COLO829 (cell line): ENCODE measurements at places on chromosomes 4 and X.

DNA sequence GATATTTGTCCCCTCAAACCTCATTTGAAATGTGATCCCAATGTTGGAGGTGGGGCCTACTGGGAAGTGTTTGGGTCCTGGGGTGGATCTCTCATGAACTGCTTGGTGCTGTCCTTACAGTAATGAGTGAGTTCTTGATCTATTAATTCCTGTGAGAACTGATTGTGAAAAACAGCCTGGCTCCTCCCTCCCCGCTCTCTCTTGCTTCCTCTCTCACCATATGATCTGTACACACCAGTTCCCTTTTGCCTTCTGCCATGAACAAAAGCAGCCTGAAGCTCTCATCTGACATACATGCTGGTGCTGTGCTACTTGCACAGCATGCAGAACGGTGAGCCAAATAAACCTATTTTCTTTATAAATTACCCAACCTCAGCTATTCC is 11.2 kb upstream of the YIPF7 start:
- DNase-seq, result no peak

DNA sequence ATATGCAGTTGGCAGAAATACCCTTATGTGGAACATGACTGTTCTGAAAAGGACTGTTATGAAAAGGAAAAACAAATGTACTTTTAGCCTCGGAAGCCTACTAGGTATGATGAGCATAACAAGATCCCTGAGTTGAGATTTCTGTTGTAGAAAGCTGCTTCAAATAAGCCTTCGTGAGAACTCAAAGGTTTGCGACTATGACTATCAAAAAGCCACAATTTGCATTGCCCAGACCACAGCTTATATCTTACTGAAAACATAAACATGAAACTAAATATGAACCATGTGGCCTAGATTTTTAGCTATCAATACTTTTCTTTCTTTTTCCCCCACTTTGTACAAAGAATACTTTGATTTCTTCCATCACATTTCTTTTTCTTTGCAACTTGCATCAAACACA is 398.2 kb upstream of the LCORL start:
- DNase-seq, result no peak

GRCh38 chrX:123504630-123505270 is 228.1 kb downstream of the THOC2 start:
- DNase-seq, result no peak

GRCh38 chrX:581720-582298 is 48.8 kb upstream of the SHOX start:
- DNase-seq, result no peak

DNA sequence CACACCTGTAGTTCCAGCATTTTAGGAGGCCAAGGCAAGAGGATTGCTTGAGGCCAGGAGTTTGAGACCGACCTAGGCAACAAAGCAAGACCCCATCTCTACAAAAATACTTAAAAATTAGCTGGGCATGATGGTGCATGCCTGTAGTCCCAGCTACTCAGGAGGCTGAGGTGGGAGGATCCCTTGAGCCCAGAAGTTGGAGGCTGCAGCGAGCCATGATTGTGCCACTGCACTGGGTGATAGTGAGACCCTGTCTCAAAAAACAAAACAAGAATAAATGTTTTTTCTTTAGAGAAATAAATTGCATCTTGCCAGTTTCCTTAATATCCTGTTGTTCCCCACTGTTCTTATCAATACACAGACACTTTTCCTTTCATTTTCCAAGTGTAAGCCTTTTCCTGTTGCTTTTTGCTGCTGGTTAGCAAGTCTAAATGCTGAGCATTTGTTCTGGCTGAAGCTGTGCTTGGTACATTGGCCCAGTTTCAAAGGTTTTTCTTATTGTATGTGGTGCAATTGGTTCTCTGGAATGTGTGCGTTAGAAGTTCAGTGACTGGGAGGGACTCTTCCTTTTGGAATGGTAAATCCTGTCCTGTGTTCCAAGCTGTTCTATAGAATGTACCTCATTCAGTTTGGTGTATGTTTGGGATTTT is 98.2 kb downstream of the AFF1 start:
- peak; percentile 76 for DNase-seq

- no peak for DNase-seq
These were observed 816.1 kb downstream of the CCSER1 start for GRCh38 chr4:90943311-90943710.

DNA sequence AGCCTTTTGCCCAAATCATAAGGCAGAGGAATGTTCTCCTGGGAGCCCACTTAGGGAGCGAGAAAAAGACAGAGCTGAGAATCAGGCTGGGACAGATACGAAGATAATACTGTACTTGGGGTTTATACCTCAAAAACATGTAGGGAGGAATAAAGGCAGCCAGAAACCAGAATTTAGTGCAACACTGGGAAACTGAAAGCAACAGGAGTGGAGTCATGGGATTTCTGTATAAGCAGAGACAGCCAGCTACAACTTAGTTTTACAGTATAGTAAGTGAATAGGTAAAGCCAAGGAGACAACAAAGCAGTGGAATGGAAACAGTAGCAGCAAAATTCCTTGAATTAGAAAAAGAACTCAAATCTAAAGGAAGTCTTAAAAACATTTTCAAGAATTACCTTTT is 413.2 kb downstream of the FAT4 start:
- DNase-seq, result no peak

GRCh38 chrX:147333821-147334220 is 519.3 kb upstream of the CXorf51A start:
- DNase-seq, result no peak

DNA sequence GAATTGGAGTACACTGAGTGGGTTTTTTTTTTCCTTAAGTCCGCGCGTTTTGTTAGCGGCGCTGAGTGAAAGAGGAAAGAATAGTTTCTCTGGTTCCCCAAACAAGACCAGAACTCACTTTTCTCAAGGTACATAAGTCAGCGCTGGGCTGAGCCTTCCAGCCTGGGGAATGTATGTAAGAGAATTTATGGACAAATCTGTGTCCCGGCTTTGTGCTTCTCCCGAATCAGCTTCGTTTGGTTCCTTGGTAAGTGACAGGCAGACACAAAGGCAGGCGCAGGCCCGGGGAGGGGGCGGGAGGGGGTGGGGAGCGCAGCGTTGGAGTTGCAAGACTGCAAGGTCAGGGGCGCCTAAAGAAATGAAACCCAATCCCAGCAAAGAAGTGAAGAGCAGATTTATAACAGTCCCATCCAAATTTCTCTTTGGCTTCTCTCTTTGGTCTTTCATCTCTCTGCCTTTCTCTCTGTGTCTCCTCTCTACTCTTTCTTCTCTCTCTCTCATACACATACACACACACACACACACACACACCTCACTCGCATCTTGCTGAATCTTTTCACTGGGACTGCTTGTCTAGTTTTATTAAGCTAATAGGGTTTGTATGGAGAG is 981 bp downstream of the TET2 start:
- peak; percentile 22 for DNase-seq

- no peak for DNase-seq
These were observed 790.4 kb upstream of the GALNTL6 start for GRCh38 chr4:171022824-171023230.

DNA sequence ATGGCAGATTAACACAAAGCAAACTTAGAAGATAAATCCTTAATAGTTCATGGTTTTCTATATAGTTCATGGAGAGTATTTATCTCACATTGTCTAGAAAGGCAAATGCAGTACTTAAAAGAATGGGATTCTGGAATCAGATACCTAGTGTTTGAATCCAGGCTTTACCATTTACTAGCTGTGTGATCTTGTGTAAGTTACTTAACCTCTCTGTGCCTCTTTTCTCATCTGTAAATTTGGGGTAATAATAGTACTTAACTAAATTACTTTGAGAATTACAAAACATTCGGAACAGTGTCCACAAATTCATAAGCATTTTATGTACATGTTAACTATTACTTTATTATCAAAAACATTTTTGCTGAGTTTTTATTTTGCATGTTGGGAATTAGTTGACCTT is 15.8 kb downstream of the MAGEB1 start:
- no peak for DNase-seq

DNA sequence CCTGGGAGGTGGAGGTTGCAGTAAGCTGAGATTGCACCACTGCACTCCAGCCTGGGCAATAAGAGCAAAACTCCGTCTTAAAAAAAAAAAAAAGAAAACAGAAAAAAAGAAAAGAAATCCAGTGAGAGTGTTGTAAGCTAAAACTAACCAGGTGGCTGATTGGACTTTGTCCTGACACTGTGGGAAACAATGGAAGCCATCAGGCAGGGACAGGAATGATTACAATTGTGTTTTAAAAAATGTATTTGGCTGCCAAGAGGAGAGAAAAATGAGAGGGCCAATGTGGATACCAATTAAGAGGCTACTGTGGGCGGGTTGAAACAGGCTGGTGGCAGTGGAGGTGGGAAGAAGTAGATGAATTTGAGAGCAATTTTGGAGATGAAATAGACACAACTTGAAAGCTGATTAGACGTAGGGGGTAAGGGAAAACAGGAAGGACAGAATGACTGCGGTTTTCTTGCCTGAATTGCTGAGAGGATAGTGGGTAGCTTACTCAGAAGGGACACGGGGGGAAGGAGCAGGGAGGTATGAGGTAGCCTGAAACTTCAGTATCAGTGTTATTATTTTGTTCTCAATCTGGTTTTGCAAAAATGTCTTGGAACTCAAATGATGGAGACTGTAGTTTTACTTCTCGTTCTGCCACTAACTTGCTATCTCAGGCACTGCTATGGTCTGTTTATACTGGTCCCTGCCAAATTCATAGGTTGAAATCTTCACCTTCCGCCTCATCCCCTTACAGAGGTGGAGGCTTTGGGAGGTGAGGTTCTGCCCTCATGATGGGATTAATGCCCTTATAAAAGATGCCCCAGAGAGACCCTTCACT is 45.6 kb upstream of the CHRNA9 start:
- no peak for DNase-seq

DNA sequence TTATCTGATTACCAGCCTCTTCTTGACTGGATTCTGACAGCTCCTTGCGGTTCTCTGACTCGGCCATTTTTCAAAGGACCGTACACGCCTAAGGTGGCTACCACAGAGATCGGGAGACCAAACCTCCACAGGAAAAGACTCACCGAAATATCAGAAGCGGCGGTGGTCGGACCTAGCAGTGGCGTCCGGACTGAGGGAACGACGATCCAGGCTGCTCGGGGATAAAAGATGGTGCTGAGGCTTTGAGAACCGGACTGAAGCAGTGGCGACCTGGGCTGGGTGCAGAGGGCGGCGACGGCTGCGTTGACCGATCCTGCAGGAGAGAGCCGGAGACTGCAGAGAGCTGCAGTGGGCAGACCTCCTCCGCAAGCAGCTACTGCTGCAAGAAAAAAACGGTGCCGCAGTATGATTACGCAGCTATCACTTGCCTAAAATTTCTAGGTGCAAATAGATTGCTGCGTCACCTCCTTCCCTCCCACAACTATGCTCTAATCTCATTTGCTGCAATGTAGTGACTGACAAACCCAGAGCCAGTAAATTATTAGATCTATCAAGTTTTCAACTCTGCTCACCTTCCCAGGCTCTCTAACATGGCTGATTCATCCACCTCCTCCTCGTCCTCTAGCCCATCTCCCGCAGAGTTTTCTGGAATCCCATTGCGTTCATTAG is at the start of gene NAP1L2:
Gene NAP1L2, minus strand, starts transcription at position 426 of the 669 bp plus-strand sequence. Its CDS starts 359 bp downstream, at position 67.
- no peak for DNase-seq

- DNase-seq, result no peak
These were observed 80.3 kb downstream of the ARHGAP24 start for GRCh38 chr4:85555206-85555605.

- DNase-seq, result no peak
These were observed 519.6 kb upstream of the AGA start for GRCh38 chr4:177961761-177962380.

GRCh38 chrX:28880136-28880535 is 292.9 kb downstream of the IL1RAPL1 start:
- DNase-seq, result peak; percentile 14

DNA sequence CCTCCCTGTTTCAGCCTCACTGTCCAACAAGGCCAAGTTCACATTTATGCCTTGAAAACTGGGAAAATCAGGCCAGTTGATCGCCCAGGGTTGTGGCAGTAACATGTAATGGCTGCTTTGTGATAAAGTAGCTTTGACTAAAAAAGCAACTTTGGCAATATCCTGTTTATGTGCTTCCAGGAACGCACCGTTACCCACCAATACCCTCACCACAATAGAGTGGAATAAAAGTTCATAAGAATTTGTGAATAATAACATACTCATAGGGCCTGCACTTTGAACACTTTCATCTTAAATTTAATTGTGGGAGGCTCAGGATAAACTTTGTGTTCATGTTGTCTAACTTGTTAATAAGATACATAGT is 80.7 kb upstream of the MAML3 start:
- no peak for DNase-seq

DNA sequence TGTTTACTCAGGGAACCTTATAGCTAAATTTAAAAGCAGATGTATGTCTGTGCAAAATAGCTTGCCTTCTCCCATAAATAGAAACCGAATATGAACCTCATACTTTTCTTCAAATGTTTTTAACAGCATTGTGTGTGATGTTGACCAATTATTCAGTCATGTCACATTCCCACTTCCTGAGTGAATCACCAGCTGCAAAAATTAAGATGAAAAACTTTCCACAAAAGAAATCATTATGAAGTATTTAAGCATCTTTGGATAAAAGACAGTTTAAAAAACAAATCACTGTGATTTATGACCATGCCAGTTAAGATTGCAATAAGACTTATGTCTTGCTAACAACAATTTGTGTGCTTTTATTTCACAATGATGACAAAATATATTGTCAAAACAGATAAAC is 220.1 kb downstream of the PDGFC start:
- peak; percentile 77 for DNase-seq

DNA sequence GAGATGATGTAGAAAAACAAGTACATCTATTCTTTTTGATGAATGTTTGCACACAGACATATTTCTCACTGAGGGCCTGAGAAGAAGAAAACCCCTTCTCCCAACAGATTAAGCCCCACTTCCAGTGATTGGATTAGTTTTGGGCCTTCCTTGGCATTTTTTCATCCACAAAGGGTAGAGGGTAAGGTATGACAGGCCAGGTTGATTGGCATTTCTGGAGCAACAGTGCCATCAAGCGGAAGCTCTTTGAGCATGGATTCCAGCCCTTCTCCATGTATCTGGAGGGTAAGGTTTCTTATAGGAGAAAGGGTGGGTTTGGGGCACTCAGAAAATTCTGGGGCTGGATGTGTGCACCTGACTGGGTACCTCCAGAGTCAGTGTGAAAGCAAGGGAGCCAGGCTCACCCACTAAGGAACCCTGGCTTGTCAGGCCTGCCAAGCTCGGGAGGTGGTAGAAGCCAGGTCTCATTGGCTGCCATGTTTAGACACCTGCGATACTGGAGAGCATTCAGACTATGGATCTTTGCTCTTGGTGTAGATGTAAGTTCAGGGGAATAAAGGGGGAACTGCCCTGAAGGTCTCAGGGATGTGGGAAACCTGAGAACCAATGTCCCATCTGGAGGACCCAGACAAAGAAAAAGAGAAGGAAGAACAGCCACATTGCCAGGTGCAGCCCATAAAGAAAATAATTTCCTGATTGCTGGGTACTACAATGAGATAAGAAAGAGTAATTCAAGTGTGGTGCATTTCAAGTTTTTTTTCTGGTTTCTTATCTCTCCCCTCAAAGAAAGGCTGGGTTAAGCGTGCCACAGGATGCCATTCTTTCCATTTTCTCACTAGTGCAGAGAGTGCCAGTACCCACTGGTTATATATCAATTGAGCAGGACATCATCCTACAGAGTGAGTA is 222.3 kb upstream of the AGTR2 start:
- DNase-seq, result peak; percentile 24
